ENCODE measurements at places on chromosomes 12 and 14.

GRCh38 chr12:132185705-132186104 lies 41.4 kb downstream of the NOC4L start:
- no peak for DNase-seq

DNA sequence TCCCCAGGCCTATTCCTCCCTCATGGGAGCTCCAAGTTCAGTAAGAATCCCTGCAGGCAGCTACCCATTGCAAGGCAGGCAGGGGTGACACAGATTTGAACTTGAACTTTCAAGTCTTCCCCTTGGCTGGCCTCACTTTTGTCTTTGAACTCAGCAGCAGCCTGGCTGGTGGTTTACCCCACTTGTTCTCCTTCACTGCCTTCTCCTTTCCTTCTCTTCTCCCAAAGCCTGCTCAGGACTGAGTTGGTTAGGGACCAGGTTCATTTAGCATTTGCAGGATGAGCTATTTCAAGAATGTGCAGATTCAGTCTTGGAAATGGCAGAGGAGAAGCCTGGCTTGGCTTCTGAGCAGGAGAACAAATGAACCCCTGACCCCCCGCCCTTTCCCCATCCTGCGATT lies 67.7 kb upstream of the TBX3 start:
- no peak for DNase-seq

DNA sequence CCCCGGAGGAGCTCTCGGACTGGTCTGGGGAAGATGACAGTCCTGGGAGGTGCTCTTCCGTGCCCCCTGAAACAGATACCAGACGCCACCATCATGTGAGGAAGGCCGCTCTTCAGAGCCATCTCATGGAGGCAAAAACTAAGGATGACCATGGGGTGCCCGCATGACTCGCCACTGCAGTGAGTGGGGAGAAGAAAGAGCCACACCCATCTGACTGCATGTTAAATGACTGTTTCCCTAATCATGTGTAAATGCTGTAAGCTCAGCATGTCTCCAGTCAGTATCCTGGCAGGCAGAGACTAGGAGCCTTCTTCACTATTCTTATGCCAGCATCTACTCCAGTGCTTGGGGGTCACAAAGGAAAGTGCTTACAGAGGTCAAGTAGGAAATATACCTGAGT lies 4.0 kb downstream of the STON2 start:
- DNase-seq, result no peak

- no peak for DNase-seq
Observed at GRCh38 chr12:102298022-102298421, 100.4 kb upstream of the PMCH start.

DNA sequence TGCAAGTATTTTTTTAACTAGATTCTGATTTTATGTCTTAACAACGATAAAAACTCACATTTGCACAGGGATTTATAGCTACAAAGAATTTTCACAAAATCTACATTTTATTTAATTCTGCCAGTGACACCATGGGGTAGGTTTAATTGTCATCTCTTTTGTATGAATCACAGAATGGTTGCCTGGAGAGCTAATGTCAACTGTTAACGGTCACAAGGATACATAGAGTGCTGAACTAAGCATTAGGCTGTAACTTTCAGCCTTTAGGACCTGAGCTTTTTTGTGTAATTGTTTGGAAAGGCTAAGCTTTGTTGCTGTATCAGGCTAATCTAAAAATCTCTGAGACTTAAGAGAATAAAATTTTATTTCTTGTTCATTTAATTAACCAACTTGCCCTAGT lies 465.3 kb upstream of the TBX3 start:
- no peak for DNase-seq

DNA sequence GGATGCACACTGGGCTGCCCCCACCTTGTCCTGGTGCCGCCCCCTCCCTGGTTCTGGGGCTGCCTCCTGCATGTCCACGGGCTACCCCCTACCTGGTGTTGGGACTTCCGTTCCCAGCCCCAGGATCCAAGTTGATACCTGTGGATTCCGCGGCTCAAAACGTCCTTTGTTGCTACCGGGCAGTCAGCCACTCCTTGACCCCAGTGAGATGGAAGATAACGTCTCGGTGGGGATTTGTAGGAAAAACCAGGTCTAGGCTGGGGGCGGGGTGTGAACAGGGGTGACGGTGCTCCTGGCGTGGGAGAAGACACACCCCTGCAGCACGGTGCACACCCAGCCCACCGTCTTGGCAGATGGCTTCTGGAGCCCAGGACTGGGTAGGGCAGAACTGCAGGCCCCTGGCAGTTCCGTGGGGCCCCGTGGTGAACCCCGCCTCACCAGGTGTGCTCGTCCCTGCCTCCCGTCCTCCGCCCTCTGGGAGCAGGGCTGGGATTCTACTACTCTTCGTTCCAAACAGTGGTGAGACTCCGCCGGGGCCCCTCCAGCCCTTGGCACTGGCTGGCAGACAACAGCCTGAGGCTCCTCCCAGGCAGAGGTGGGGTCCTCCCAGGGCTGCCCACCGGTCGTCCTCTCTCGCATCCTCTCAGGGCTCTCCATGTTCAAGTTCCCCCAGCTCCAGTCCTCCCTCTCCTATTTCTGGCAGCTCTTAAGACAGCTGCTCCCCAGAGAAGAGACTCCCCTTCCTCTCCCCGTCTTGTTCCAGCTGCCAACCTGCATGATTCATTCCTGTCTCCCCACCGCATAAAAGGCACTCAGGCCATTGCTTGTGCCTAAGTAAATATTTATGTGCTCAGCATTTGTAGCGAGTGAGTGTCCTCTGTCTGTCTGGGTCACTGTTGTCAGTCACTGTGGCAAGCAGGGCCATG lies 75.5 kb downstream of the FBXL14 start:
- DNase-seq, result no peak

GRCh38 chr14:81416194-81416952 lies 16.2 kb upstream of the STON2 start:
- DNase-seq, result no peak

DNA sequence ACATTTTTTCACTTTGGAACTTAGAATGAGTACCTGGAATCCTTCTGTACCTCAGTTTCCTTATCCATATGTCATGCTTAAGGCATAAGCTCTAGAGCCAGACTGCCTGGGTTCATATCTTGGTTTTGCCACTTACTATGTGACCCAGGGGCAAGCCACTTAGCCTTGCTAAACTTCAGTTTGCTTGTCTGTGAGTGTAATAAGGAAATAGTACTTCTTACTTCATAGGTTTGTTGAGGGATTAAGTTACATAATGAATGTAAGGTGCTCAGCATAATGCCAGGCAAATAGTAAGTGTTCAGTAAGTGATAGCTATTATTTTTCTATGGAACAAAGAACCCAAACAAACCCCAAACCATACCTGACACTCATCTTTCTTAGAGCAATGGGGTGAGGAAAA lies 225.1 kb downstream of the BCAT1 start:
- DNase-seq, result no peak

DNA sequence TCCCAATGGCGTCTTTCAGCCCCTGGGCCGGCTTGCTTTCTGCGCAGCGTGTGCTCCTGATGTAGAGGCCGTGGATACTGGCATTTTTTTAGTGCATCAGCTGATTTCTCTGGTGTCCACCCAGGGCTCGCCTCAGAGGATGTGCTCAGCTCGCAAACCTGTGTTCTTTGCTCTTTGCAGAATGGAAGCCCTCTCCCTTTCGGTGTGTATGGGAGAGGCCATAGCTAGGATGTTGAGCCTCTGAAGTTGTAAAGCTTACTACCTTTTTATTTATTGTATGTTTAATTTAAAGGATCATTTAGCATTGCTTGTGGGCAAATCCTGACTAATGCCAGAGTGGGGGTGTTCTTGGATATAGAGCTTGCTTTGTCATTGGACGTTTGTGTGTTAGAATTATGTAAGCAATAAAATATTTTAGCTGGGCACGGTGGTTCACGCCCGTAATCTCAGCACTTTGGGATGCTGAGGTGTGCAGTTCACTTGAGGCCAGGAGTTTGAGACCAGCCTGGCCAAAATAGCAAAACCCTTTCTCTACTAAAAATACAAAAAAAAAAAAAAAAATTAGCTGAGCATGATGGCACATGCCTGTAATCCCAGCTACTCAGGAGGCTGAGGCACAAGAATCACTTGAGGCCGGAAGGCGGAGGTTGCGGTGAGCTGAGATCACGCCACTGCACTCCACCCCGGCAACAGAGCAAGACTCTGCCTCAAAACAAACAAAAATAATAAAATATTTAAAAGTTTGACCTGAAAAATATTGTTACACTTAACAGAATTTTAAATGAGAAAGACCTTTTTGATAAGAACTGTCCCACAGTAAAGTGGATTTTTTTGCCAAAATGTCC lies 52.6 kb upstream of the MMP17 start:
- no peak for DNase-seq

DNA sequence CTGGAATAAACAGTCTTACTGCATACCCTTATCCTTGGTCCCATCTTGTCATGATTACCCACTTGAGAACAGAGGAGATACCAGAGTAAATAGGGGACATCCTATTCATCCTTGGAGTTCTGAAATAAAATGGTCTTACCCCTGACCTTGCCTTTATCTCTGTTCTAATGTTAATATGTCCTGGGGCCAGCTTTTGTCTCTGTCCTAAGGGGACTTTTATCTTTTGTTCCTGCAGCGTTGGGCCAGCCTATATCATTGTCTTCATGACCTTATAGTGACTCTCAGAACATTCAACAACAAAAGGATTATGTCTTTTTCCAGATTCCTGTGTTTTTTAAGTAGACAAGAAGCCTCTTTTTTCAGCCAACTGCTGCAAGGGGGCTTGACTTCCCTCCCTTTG lies 1057.5 kb downstream of the LRFN5 start:
- no peak for DNase-seq

GRCh38 chr12:115606040-115606439 lies 671.5 kb downstream of the MED13L start:
- no peak for DNase-seq

- DNase-seq, result peak; percentile 70
Observed at GRCh38 chr14:56117765-56118610, at the start of gene PELI2. Gene PELI2 (plus strand): TSS chr14:56118411. CDS start chr14:56118661, 250 bp downstream.

GRCh38 chr14:75399843-75400775 lies 27.7 kb upstream of the JDP2 start:
- DNase-seq, result peak; percentile 68

GRCh38 chr14:89243286-89243685 lies 173.7 kb downstream of the FOXN3 start:
- DNase-seq, result no peak

GRCh38 chr12:91990525-91990924 lies 155.1 kb downstream of the BTG1 start:
- DNase-seq, result no peak

DNA sequence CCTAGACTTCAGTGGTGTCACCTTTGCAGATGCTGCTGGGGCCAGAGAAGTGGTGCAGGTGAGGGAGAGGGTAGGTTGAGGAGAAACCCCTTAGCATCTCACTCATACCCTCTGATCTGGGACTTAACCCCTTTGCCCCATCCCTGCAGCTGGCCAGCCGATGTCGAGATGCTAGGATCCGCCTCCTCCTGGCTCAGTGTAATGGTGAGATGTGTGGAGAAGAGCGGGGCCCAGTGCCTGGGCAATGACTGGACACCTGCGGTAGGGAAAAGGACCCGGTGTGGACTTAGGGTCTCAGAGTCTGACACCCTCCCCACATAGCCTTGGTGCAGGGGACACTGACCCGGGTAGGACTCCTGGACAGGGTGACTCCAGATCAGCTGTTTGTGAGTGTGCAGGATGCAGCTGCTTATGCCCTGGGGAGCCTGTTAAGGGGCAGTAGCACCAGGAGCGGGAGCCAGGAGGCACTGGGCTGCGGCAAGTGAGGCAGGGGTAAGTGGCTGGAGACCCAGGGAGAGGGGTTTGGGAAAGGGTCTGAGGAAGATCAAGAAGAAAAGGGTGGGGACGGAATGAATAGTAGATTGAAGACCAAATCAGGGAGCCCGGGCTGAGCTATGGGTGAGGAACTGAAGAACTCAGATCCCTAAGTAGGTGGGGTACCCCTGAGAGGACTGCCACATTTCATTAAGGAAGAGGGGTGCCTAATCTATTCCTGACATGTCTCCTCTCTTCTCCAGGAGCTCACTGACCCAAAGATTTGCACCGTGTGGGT lies 7.6 kb downstream of the B4GALNT1 start:
- no peak for DNase-seq

GRCh38 chr12:50685641-50686040 lies 78.3 kb upstream of the ATF1 start:
- DNase-seq, result no peak

GRCh38 chr12:80187660-80188090 lies 88.3 kb downstream of the OTOGL start:
- no peak for DNase-seq

DNA sequence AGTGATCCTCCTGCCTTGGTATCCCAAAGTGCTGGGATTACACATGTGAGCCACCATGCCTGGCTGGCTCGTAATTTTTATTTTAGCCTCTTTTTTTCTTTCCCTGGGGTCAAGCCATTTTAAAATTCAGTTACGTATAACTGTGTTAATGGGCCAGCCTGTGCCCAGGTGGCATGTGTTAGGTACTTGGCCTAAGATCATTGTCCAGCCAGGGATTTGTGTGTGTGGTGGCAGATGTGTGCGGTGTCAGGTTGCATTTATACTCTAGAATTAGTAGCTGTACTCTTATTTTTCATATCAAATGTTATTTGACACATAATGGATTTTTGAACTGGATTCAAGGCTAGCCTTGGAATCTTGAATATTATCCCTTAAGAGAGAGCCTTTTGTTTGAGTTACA lies 69.3 kb downstream of the FBXO34 start:
- no peak for DNase-seq
